Esophagus mucosa (tissue), 1 donor: ENCODE measurements at places on chromosomes 5 and 9. TPM values are rescaled to one million over a fixed set of nuclear protein-coding genes. Genes with fewer than 3 reads are reported as not detected.

The SLC6A3 gene
- total RNA-seq = 0.16 TPM

DNA sequence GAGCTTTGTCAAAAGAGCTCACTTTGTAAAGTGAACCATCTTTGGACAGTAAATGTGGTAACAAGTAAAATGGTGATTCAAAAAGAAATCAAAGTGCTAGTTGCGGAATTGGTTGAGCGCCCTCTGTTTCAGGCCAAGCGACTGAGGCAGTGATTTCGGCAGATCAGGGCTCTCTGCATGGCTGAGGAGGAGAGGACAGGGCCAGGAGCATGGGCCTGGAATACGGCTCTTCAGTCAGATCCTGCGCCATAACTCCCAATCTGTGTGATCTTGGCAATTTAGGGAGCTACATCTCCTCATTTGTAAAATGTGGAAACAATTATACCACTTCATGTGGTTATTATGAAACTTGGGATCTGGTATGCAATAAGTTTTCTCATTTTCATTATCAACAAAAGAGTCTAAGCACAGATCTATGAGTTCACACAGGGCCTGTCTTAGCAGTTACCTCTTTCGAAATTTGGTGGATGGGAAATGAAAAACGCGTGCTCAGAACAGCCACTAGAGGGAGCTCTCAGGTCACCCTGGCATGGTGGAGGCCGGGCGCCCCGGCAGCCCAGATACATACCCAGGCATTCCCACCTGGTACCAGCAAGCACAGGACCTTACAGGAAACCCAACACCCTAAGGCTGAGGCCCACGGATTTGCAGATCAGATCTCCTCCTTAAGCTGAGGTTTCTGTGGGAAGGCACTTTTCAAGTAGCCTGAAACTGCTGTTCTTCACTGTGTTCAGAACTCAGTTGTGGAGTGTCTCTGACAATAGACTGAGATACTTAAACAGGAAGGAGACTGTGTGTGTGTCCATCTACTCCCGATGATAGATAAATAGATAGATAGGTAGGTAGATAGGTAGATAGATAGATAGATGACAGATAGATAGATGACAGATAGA is 303.7 kb downstream of the RAB3C start:
- peak; percentile 82 for ATAC-seq

The ZNF483 gene
- 0.36 TPM for total RNA-seq

- ATAC-seq = peak; percentile 43
These were observed 291.8 kb upstream of the DAB2 start for GRCh38 chr5:39716532-39717028.

The C9orf152 gene
- 0.60 TPM for total RNA-seq

DNA sequence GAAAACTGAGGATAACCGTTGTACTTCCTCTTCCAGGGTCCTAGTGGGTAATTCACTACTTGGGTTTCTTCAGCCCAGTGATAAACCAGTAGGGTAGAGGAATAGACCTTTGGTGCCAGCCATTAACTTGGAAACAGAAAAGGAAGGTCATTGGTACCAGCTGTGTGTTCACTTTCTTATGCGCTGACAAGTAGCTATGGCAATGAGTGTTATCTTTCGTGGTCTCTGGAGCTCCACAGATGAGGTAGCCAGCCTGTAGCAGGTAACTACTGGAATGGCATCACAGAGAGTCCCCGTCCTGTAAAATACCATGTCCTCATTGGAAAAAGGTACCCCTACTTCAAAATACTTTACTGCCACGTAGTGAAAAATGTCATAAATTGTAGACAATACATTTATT is 2.3 kb downstream of the UHRF2 start:
- ATAC-seq = no peak
